ENCODE measurements at places on chromosomes 3 and 15. TPM values are rescaled to one million over a fixed set of nuclear protein-coding genes. Genes with fewer than 3 reads are reported as not detected.

ATP2B2 gene
- polyA plus RNA-seq, result 0.44 TPM

EPHB1 gene
- polyA plus RNA-seq, result 3.6 TPM

GRCh38 chr3:97738761-97739160 lies 25.8 kb upstream of the ARL6 start:
- no peak for DNase-seq

DNA sequence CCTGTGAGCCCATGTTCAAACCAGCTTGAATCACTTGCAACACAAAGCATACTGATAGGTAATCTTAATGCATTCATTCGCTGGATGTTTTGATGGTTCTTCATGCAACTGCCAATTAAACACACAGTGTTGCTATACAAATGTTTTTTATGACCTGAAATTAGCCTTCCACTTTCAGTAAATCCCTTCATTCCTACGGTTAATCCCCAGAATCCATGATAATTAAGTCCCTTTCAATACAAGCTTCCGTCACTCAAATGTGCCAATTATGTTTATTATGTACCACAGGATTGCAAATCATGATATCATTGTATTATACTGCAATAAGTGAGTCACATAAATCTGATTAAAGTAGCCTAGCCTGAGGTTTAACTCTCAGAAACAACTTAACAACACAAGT lies 14.5 kb upstream of the LYZL4 start:
- DNase-seq, result no peak

DNA sequence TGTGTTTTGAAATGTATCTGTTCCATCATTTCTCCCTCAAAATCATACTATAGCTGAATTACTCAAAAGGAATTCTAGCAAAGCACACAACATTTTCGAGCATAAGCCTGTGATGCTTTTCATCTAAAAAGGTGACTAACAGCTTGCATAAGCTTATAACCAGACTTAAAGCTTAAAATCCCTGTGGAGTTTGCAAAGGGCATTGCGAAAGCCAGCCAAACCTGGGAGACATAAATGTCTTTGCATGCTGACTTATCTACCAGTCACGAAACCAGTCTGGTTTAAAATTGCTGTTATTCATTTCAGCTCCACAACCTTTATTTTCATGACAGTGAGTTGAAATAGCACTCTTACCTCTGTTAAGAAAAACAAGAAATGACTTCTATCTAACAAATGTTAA lies 35.6 kb upstream of the LIPC start:
- no peak for DNase-seq

DNA sequence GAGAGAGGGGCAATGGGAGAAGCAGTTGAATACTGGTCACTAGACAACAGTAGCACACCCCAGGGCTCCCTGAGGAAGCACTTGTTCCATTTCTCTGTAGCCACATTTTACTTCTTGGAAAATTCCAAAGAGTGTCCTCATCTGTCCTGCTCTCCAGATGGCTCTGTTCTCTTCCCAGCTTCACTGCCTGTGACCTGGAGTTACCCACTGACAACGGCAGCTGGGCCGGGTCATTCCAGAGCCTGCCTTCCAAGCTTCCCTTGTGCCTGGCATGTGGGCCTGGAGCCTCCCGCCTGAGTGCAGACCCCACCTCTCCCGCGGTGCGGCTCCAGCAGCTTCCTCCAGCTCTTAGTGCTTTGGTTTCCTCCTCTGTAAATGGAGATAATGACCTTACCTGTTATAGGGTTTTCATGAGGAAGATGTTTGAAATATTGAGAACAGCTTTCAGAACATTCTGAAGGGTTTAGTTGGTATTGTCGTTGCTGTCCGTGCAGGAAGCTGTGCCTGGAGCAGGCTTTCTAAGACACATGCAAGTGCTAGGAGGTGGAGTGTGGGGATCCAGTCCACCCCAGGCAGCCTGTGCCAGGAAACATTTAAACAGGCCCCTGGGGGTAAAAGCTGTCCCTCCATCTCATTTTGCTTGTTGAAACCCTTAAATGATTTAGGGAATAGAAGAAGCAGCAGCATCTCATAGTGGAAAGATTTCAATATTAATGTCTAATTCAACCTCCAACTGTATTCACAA lies 24.8 kb downstream of the EFCC1 start:
- DNase-seq, result no peak

DNA sequence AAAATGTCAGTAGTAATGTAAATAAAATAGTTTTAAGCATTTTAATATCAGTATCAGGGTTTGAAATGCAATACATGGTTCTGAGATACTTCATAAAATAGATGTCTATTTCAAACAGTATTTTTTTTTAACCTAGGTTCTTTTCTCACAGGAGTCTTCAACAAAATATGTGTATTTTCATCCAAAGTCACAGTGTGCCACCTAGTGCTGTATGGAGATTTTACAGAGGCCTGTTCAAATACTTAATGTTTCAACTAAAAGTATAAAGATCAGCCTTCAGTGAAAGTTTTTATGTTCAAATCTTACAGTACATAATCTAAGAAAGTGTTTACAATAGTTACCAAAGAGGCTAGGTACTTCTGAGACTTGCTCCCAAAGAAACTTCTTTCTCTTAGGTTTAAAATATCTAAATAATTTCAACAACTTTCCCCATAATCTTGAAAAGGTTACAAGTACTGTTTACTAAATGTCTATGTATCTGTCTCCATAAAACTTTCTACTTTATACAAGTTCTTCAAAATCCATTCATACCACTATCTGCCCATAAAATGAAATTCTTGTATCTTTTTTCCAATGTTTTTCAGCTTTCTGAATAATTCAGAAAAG lies 38.3 kb downstream of the SCAPER start:
- DNase-seq, result peak; percentile 17

DNA sequence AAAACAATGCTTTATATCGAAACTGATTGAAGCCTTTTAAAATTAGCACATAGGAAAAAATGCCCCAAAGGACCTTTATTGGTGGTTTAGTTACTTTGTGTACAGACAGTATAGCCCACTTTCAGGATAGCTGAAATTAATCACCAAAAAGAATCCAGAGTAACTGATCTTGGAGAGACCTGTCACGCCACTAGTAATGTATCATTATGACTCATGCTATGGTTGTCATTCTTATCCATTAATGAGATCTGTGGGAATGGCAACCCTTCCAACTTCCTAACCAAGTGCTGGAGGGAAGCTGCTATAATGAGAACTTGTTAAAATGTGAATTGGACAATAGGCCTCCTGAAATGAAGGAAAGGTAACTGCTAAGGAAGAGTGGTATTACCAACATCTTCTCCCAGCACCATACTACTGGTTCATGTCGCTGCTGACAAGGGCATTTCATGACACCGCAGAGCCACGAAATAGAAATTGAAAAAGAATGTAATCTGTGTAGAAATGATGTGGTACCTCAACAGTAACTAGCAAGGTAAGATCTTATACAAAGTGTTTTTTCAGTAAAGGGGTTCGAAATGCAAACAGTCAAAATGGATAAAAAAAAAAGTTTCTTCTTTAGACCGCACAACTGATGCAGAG lies 7.1 kb upstream of the EMC4 start:
- DNase-seq, result no peak

DNA sequence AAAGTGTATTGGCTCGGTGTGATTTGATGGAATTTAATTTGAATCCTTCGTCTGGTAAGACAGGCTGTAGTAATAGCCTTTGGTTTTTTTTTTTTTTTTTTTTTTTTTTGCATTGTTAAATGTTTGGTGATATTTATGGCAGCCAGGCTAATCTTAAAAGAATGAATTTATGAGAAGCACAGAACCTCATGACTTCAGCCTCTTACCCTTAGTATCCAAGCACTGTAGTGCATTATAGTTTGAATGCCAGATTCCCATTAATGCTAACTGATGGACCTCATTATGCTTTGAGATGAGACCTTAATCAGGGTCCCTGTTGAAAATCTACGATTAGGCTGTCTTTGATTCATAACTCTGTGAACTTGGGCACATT lies 110.6 kb upstream of the SAMMSON start:
- no peak for DNase-seq

DNA sequence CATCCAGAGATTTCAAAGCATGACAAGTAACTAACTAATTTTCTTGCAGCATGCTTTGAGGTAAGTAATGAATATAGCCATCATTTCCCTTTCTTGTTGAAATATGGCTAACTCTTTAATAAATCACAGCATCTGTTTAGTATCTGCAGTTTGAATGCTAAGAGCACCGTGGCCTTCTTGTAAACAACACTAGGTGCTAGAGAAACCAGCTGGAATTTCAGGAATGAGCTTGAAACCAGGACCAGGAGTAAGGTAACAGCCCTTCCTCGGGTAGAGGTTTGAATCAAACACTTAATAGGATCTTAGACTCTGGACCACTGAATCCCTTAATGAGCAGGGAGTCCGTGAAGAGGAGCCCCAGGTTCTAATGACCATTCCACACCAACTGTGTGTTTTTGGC lies 13.6 kb downstream of the CALML4 start:
- DNase-seq, result no peak

DNA sequence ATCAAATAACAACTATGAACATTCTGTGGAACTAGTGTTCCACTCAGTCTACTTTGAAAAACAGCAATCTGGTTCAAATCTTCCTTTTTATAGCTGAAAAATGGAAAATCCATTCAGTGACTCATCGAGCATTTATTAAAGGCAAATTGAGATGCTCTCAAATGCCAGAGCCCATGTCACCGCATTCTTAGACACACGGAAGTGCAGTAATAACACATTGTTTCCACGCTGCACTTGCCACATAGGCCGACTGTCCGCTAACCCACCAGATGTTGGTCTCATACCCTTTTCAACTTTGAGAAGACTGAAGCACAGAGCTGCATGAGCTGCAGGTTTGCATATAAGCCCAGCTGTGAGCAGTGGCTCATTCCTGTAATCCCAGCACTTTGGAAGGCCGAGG lies 95.9 kb downstream of the TMEM266 start:
- no peak for DNase-seq

DNA sequence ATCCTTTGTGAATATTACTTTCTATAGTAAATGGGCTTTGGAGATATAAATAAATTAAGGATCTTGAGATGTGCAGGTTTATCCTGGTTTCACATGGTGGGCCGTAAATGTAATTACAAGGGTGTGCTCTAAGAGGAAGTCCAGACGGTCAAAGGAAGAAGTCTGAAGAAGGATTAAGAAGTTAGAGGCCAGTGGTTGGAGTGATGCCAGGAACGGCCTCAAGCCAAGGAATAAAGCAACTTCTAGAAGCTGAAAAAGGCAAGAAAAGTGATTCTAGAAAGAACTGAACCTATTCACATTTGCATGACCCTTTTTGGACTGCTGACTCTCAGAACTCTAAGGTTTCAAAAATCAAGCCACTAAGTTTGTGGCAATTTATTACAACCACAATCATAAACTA lies 981.3 kb upstream of the ALCAM start:
- no peak for DNase-seq

Data from left renal pelvis (tissue), 4 donors.